NCI-H1092 treated with DMSO at 0.1 percent for 48 hours (cell line): ENCODE measurements at places on chromosomes 1 and 21.

DNA sequence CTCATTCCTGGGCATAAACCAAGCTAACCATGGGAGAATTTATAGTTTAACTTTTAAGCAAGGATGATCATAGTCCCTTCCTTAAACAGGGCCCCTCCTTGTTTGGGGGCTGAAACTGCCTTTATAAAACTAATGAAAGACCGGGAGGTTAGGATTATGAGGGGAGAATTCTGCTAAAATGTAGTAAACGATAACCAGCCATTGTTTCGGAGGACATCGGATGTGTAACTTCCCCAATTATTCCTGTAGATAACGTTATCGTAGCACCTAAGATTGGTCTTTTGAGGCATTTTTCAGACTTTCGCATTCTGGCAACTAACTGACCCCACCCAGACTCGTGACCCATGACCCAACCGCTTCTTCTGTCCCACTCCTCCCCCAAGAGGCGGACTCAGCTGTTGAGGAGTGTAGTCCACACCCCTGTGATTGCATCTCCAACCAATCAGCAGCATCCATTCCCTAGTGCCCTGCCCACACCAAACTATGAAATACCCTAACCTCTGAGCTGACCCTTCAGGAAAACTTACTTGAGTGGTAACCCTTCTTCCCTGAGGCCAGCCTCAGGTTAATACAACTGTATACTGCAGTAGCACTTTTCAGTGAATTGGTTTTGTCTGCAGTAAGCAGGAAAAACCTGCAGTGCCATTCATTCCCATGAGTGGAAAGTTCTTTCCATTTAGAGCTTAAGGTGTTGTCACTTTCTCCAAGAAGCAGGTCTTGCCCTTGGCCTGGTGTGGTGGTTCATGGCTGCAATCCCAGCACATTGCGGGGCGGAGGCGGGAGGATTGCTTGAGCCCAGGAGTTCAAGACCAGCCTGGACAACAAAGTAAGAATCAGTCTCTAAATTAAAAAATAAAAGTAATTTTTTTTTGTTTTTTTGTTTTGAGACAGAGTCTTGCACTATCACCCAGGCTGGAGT, 823 bp upstream of the SYF2 start:
- no peak for DNase-seq

- no peak for DNase-seq
Measured at GRCh38 chr1:198849093-198849492, 210.3 kb downstream of the PTPRC start.

GRCh38 chr1:206578978-206579374, 33.3 kb downstream of the EIF2D start:
- DNase-seq: no peak

- DNase-seq: no peak
Measured at GRCh38 chr1:243587823-243588560, 262.1 kb downstream of the AKT3 start.

- DNase-seq: no peak
Measured at GRCh38 chr1:89350298-89350697, 13.6 kb upstream of the GBP6 start.
